Fibroblast of skin of back (primary cell): ENCODE measurements at places on chromosomes 5 and 9.

- DNase-seq, result no peak
These were observed 210.8 kb downstream of the FAM170A start for GRCh38 chr5:119840175-119840574.

DNA sequence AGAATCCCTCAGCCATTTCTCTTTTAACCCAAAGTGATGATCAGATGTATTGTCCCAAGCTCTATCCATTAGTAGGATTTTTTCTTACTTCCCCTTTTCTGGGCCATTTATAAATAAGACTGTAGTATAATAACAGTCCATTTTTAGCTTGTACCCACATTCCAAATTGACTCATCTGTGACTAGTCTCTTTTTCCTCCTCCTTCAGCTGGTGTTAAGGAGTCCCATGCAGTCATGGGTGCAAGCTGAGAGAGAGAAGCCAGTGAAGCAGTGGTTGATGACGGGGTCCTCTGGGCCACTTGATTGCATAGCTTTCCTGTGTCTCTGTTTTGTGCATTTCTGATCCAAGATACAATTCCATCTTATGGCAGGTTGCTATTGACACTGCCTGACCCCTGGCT is 476.0 kb upstream of the CD180 start:
- peak; percentile 71 for DNase-seq

- DNase-seq, result peak; percentile 62
These were observed 1821.0 kb downstream of the EFNA5 start for GRCh38 chr5:105849701-105850100.

GRCh38 chr9:121939643-121940042 is 153.5 kb downstream of the TTLL11 start:
- DNase-seq, result no peak

- DNase-seq, result peak; percentile 45
These were observed 32.3 kb upstream of the MAMDC2 start for GRCh38 chr9:70011366-70011765.

DNA sequence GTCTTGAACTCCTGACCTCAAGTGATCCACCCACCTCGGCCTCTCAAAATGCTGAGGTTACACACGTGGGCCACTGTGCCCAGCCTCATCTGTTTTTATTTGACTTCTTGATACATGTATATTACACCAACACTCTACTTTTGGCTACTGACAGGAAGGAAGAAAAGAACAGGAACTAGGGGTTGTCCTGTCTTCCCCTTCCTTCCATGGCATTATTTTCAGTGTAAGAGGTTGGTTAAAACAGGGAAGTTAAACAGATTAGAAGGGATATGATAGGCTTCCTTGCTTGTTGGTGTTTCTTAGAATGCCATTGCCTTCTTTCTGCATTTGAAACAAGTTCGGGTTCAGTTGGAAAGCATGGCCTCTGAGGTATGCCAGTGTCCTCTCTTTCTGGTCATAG is 312.8 kb downstream of the NDUFS4 start:
- DNase-seq, result no peak

DNA sequence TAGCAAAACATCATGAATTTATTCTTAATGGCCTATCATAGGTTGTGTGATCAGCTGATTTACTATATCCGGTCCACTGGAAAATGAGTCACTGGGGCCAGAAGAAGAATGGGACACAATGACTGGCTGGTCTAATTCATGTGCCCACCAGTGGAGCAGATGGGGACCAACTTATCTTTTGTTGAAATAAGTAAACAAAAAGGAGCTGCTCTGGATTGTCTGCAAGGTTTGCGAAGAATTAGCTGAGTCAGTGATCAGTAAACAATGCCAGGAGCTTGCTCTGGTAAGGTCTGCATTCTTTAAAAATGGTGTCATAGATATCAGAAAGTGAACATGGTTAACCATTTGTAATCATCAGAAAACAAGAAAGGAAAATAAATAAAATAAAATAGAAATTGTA is 128.0 kb downstream of the RASEF start:
- peak; percentile 47 for DNase-seq

GRCh38 chr5:5524327-5524726 is 101.8 kb downstream of the ICE1 start:
- no peak for DNase-seq

- peak; percentile 60 for DNase-seq
These were observed 43.1 kb upstream of the RXRA start for GRCh38 chr9:134283111-134283515.

- no peak for DNase-seq
These were observed 20.3 kb upstream of the TERT start for GRCh38 chr5:1315018-1315708.

DNA sequence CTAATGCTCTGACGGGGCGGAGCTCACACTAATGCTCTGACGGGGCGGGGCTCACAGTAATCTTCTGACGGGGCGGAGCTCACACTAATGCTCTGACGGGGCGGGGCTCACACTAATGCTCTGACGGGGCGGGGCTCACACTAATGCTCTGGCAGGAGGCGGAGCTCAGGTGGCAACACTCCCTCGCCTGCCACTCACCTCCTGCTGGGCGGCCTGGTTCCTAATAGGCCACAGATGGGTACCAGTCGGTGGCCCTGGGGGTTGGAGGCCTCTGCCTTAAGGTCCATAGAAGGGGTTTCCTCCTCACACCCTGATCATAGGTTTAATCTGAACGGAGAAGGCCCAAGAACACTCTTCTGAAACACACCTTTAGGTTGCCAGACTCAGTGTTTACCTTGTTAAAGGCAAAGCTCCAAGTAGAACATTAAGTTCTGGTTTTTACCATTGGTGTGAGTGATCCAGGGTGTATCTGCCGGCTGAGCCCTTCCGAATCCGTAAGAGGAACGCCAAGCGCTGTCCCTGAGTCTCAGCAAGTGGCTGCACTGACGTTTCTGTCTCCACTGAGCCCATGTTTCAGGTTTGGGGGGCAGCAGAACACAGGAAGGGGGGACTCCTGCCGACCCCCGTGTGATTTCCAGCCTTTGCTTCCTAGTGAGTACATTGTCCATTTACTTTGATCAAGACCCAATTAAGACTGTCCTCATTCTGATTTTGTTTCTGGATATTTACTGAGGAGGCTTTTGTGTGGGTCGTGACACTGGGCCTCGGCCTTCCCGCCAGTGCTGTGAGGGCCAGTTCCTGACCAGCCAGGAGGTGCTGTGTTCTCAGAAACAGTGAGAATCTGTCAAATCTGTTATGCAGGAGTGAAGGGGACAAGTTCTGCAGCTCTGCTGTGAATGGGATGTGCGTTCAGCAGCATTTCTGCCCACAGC is 24.6 kb upstream of the LRRC14B start:
- DNase-seq, result no peak
